ENCODE measurements at places on chromosomes 2 and 18.

DNA sequence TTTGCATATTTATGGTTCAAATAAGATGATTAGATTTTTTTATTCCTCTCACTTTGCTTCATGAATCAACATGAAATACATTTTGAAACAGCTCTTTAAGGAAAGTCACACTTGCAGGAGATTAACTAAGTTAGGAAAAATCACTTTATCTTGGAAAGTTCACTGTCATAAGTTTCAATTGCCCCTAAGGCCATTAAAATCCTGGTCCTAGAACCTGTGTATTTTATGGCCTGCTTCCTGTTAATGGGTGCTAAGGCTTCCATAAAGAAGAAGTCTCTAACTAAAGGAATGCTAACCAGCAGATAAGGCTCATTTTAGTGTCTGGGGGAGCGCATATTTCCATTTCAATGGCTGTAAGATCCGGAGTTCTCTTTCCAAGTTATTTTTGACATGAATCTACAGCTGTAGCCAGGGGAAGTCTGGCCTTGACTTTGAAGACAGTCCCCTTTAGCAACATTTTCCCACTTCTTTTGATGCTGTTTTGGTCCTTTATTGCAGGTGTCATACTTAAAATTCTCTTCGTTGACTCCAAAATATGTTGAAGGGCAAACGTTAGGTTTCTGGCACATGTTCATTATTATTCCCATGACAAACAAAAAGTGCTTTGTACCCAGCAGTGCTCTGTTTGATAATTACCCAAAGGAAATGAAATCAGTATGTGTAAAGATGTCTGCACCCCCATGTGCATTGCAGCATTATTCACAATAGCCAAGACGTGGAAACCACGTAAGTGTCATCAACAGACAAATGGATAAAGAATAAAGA is 34.4 kb upstream of the SH3BP4 start:
- DNase-seq: no peak

DNA sequence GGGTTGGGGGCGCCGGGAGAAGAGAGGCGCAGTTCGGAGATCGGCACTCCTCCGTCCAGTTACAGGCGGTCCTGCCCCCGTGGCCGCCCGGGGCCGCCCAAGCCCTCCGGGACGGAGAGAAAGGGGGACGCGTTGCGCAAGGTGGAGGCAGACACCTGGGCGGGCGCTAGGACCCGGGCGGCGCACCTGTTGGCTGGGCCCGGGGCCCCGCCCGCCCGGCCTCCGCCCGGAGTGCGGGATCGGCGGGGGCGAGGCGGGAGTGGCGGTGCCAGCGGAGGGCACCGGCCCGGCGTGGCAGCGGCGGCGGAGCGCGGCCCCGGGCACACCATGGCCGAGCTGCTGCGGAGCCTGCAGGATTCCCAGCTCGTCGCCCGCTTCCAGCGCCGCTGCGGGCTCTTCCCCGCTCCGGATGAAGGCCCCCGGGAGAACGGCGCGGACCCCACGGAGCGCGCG is at the start of gene SGPP2:
SGPP2 (plus strand) TSS at position 268 of the 453 bp plus-strand sequence; CDS start at position 328, 60 bp downstream.
- peak; percentile 66 for DNase-seq

DNA sequence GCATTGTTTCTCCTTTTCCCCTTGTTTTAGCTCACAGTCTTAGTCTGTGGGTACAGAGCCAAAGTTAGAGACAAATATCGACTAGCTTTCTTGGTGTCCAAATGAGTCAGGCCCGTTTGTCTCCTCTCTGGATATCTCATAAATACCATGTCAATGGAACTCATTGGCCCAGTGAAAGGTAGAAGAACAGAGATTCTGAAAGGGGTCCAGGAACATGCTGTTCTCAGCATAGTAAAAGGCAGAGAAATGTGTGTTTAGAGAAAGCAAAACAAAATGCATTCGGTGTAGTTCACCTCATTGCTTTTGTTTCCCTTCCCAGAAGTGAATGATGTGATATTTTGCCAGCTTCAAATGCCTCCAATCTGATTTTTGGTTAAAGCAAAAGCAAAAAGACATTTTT is 238.6 kb upstream of the SLC8A1 start:
- no peak for DNase-seq

DNA sequence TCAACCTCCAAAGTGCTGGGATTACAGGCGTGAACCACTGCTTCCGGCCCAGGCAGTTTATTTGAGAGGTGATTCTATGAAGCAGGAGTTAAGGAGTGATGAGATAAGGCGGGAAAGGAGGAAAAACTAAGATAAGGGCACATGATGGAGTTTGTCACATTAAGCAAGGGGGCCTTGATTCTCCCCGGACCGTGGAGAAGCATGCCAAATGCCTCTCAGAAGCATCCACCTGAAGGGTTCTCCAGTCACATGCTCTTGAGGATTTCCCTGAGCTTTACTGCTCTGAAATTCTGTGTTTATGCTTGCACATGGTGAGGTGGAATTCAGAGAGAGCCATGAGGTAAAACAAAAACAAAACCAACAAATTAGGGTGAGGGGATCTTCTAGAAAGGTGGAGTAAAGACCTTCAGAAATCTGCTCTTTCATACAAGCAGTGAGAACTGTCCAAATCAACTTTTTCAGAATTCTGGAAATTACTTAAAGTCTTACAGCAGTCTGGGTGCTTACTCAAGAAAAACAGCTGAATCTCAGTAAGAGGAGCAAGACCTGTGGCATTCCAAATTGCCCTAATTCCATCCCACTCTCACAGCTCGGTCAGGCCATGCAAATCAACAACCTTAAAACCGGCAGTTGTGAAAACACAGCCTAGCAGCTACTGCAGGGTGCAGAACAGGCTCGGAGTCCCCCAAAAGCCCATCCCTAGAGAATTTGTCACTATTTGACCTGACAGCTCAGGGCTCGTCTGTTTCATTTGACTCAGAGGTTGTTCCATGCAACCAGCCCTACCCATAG is 69.1 kb upstream of the CTLA4 start:
- no peak for DNase-seq

GRCh38 chr2:73295751-73296400 is 2.5 kb upstream of the EGR4 start:
- no peak for DNase-seq

DNA sequence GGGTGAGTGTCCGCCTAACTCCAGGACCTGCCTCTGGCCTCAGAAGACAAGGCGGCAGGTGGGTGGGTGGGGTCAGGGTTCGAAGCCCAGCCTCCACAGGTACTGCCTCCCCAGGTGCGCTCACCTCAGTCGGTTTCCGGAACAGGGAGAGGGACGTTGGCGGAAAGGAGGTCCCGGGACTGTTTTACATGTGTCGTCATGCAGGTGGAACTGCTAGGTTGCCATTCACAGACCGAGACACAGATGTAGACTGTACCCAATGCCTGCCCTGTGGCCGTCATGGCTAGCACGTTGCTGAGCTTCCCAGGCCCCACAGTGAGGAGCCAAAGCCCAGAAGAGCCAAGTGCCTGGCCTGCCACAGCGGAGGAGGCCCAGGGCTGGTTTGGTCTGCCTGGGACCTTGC is 284.0 kb upstream of the HS6ST1 start:
- DNase-seq: no peak

All from germinal center (tissue), 1 donor.